MG63 (cell line): ENCODE measurements at places on chromosomes 11 and 22.

DNA sequence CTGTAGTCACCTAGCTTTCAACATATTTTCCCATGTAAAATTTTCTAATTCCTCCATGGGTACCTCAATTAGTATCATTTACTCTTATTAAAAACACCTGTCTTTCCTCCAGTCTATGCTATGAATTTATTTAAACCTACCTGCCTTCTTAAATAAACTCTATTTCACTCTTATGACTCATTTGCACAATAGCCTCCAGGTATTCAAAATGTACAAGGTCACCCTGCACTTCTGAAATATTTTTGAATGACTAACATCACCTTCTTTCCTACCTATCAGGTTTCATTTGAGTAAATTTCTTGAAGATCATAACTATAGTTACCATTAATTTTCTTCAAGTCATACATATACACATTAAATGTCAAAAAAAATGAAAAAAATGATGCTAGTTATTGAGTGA is 939.7 kb downstream of the DLG2 start:
- no peak for DNase-seq

GRCh38 chr11:107018219-107018901 is at the start of gene GUCY1A2:
TSS of gene GUCY1A2 (minus strand) at chr11:107018476. CDS start at chr11:107018055, 421 bp downstream.
- peak; percentile 43 for DNase-seq

DNA sequence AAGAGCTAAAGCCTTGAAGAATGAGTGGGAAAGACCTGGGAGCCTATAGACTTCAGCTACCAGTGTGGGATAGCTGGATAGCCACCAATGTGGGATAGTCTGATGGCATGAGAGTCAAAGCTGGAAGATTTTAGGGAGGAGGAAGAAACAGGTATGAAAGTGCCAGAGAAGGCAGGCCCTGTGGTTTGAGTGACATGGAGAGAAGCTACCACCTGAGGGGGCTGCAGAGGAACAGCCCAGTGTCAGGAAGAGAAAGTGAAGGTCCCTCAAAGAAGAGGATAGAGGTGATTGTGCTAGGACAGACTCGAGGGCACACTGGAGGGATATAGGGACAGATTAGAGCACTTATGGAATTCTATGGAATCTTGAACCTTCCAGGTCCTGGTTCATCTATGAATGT is 23.1 kb upstream of the PAX6 start:
- DNase-seq, result no peak

DNA sequence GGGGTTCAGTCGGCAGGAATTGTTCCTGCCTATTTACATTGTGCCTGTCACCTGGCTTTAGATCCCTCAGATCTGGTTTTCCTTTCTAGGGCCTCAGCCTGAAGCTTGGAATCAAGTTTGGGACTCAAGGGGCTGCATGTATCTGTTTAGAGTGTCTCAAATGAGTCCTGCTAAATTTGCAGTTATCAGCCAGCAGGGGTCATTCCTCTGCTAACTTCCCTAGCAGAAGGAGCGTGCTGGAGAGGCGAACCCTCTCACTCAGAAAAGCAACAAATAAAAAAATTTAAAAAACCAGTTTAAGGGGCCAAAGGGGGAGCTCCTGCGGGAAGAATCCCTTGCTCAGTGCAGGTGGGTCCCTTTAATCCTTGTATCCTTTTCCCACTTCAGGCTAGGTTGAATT is 1220.2 kb downstream of the JRKL start:
- DNase-seq, result no peak

- peak; percentile 63 for DNase-seq
Observed at GRCh38 chr11:35274909-35275785, 136.2 kb downstream of the CD44 start.

DNA sequence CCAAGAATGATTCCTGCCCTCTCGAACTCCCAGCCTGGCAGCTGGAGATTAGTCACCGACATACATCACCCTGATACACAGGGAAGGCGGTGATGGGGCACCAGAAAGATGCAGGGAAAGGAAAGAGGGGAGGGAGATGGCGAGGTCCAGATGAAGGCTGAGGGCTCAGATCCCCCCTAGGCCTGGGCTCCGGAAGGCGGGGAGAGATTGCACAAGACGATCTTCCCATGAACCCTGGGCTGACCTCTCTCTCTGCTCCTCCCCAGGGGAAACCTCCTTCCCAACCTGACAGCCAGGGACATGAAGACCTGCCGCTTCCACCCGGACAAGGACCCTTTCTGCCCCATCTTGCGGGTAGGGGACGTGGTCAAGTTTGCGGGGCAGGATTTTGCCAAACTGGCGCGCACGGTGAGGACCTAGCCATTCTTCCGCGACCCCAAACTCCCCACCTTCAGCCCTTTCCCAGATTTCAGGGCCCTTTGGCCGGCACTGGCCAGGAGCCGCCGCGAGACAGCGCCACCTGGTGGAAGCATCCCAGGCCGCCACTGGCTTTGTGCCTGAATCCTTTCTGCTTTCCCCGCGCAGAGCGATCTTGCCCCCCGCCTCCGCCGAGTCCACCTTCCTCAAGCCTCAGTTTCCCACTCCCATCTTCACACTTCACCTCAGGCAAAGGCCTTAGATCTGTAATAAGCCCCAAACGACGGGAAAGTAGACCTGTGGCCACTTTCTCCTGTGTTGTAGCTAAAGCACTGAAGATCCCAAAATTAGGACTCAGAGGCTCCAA is 11.5 kb downstream of the P2RX3 start:
- DNase-seq, result peak; percentile 28

DNA sequence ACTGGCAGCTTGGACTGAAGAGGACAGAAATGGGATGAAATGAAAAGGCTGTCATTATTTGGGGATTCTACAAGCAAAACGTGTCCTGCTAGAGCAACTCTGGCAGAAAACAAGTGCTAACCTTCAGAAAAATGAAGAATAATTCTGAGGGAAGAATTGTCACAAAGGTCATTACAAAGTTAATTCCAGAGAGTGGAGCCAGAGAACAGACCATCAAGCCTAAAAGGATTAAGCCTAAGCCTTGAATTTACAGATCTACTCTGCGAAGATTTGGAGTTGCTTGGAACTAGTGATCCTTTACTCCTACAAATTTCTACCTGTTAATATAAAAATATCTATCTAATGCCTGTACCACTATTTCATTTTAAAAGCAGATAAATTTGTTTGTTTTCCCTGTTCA is 1077.3 kb upstream of the CNTN5 start:
- no peak for DNase-seq

DNA sequence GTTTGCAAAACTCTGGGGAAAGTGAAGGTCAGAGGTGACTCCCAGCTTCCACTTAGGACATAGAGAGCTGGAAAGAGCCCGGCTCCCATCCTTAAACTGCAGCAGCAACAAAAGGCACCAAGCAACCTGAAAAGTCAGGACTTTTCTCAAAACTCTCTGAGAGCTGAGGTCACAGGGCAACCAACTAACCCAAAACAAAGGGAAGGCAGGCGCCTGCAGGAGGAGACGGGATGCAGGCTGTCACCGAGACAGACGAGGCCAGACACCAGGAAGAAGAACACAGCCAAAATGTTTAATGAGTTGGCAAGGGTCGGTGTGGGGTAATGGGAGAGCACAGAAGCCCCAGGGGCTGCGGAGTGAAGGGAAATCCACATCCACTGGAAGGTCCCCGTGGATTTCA is 19.9 kb downstream of the ASCL2 start:
- no peak for DNase-seq

DNA sequence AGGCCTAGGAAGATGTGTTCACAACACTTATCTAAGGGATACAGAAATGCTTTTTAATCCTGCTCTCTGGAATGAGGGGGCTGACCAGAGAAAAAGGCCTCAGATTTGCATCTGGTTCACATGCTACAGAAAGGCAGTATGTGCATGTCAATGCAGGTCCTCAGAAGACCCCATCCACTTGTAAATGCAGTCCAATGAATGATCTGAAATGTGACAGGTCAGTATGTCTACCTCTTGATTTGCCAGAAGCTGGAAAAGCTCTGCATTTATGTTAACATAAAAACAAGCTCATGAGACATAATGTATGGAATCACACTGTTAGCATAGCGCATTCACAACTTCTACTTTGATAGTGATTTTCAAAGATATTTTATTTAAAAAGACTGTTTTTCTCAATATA is 367.4 kb upstream of the CHORDC1 start:
- no peak for DNase-seq

GRCh38 chr11:111063726-111064517 is 181.6 kb upstream of the POU2AF2 start:
- peak; percentile 59 for DNase-seq

GRCh38 chr22:29979777-29980321 is 96.9 kb downstream of the MTMR3 start:
- DNase-seq, result no peak

DNA sequence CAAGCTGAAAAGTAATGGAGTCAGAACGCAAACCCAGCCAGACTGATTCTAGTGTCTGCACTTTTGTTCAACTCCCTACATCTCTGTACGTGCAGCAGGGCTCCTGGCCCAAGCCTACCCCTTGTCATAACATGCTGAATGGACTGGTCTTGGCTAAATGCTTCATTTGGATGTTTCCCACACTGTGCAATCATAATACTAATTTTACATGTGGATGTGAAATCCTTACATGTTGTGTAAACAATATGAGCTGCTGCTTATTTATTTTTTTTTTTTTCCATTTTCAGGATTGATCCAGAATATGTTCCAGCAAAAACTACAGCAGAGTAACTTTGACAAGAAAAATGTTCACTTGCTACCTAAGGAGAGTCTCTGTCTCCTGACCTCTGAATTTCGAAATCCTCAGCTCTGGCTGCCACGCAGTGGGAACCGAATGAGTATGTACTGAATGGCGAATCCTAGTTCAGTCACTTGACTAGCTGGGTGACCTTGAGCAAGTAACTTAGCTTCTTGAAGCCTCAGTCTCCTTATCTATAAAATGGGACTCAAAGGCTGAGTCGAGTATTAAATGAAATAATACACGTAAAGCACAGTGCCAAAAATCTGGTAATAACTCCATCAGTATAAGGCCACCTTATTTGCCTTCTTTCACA is 133.4 kb downstream of the EHF start:
- peak; percentile 49 for DNase-seq

DNA sequence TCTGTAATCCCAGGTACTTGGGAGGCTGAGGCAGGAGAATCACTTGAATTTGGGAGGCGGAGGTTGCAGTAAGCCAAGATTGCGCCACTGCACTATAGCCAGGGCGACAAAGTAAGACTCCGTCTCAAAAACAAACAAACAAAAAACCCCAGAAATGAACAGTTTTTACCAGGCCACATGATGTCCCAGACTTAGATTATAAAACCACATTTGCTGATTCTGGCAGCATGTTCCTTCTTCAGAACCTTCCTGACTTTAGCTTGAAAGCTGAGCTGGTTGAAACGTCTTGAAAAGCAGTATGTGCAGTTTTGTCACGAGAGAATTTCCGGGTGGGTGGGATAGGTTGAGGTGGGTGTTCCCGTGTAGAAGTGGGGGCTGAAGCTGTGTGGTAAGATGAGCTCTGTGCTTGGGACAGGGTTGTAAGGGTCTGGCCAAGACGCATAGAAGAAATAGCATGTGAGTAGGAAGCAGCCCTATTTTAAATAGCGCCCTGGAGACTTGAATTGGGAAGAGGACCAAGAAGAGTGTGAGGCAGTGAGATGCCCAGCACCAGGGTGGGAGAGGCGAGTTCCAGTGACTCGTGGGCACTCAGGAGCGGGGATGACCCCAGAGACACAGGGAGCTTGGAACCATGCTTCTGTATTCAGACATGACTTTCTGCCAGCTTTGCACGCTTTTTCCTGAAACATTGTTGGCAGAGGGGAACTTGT is 7.6 kb downstream of the AP2A2 start:
- DNase-seq, result no peak

DNA sequence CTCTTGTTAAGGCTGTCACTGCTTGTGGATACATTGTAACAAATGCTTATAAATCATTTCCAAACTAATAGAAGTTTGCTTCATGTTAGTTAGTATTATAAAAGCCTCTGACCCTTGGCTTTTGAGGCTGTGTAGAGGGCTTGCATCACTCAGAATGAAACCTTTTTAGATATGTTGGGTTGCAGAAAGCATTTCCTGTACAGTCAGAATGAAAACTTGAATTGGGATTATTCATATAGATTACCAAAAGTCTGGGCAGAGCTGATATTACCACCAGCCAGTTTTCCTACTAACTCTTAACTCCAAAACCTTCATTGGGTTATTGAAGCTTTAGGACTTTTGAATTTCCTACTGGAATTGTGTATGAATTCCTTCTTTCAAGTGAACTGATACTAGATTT is 12.0 kb downstream of the KMT2A start:
- DNase-seq, result no peak

- no peak for DNase-seq
Observed at GRCh38 chr22:50713571-50714056, 24.4 kb upstream of the ACR start.

GRCh38 chr11:2989006-2989405 is 3.1 kb downstream of the NAP1L4 start:
- DNase-seq, result no peak

- no peak for DNase-seq
Observed at GRCh38 chr11:57439786-57440185, 12.9 kb upstream of the SLC43A3 start.

DNA sequence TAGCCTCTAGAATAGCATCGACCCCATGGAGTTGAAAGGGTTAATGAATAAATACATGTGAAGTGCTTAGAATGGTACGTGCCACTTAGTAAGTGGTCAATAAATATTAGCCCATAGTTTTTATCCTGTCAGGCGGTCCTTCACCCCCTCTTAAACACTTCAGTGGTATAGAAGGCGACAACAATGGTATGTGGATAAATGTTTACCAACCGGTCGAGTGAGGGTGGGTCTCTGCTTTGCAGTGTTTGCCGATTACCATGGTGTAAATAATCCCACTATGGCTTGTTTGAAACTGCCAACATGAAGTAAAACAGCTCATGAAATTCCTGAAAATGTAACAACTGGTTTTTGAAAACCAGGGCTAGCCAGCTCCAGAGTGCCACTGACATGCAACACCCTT is 541.2 kb downstream of the BUD13 start:
- no peak for DNase-seq

- peak; percentile 60 for DNase-seq
Observed at GRCh38 chr22:27857443-27857842, 55.9 kb upstream of the MN1 start.

DNA sequence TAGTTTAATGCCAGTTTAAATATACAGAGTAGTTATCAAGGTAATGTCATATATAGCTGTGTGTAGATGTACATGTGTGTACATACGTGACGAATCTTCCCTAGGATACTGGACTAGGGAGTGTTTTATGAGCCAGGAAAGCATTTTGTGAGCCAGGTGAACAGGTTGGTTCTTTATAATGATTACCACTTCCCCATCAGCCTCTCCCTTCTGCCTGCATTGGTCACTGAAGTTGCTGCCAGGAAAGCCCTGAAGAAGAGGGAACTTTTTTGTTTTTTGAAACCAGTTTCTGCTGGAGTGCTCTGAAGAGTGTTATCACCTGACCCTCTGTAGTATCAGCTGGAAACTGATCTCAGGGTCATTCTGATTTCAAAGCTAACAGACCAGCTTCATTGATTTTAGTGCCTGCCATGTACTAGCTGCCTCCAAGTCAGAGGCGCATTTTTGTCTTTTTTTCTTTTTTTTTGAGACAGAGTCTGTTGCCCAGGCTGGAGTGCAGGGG is 14.2 kb upstream of the ST14 start:
- DNase-seq, result no peak

GRCh38 chr22:40995821-40996220 is 44.6 kb downstream of the RBX1 start:
- DNase-seq, result no peak
